ENCODE measurements at places on chromosomes 5 and 9. TPM values are rescaled to one million over a fixed set of nuclear protein-coding genes. Genes with fewer than 3 reads are reported as not detected.
A peak's percentile ranks its signal among the peaks of the same experiment; 100 is the strongest.

- no peak for DNase-seq
These were observed 668.4 kb upstream of the FAM174A start for GRCh38 chr5:99866740-99867139.

GRCh38 chr5:17839848-17840247, 205.6 kb downstream of the TAF11L14 start:
- no peak for DNase-seq

Gene KCNV2
- total RNA-seq: not detected

DNA sequence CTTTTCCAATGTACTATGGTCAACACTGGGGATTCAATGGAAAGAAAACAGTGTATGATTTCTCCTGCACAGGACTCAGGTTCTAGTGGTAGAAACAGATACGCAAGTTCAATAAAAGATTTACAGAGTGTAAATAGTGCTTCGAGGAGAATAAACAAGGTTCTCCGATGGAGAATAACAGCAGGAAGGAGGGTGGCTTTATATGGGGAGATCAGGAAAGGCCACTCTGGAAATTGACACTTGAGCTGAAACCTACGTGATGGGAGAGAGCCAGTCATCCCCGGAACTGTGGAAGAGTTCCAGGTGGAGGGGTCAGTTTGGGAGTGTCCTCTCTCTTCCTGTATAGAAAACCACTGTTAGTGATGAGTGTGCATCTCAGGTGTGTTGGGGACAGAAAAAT, 65.9 kb downstream of the GARNL3 start:
- DNase-seq: no peak

Gene CA9
- total RNA-seq: 82.4 TPM

Gene OSMR
- total RNA-seq: 21.2 TPM

- DNase-seq: peak; percentile 85
These were observed 49.2 kb upstream of the CPLX2 start for GRCh38 chr5:175822225-175822624.
